ENCODE measurements at places on chromosomes 13 and 19.

GRCh38 chr19:52229524-52229923 lies 39.7 kb downstream of the PPP2R1A start:
- DNase-seq: no peak

GRCh38 chr13:95296326-95296925 lies 4.8 kb downstream of the ABCC4 start:
- no peak for DNase-seq

GRCh38 chr13:46520166-46520565 lies 32.8 kb upstream of the LRCH1 start:
- DNase-seq: no peak

DNA sequence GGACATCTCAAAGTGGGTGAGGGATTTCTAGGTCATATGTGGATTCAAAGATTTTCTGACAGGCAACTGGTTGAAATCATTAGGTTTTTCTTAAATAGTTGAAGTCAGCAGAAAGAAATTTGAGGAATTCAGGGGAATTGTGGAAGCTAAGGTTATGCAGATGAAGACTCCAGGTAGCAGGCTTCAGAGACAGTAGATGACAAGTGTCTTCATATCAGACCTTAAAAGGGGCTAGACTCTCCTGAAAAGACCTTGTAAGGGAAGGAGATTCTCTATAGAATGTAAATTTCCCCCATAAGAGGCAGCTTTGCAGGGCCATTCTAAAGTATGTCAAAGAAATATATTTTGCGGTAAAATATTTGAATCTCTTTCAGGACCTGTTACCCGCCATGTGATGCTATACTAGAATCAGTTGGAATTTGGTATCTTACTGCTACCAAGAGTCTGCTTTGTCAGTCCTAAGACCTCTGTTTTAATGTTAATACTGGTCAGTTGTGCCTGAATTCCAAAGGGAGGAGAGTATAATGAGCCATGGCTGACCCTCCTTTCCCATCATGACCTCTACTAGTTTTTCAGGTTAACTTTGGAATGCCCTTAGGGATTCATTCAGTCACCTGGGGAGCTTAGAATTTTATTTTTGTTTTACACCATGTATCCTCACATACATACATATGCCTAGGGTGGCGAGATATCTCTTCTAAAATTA lies 1115.5 kb upstream of the SLC10A2 start:
- DNase-seq: no peak

DNA sequence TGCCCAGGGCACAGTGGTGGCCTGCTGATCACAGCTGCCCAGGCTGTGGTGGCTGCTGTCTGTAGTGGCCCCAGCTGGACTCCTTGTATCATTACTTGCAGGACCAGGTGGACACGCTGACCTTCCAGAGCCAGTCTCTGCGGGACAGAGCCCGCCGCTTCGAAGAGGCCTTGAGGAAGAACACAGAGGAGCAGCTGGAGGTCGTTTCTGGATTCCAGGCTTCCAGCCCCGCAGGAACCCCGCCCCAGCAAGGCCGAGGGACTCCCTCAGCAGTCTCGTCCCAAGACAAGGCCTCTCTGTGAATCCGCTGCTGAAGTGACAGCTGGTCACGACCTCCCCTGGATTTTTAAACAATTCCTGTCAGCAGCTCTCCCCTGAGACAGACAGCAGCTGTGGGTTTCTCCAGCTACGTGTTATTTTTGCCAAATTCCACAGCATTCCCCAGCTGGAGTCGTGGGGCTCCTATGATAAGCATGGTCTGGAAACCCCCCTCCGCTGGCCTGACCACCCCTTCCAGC lies 98.3 kb downstream of the SLC7A1 start:
- no peak for DNase-seq

DNA sequence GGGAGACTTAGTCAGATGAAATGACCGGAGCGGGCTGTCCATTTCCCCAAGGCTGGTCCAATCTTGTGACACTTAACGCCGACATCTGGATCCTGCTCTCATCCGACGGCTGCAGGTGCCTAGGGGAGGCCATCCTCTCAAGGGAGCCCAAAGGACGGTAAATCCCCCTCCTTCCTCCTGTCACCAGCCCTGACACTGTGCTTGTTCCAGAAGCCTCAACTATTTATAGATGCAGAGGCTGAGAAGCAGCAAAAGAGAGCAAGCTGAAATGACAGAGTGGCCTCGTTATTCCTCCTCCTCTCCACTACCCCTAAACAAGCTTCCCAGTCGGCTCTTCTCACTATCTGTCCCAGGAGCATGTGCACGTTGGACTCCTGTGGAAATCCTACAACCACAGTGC lies 533.7 kb downstream of the LIG4 start:
- DNase-seq: no peak

DNA sequence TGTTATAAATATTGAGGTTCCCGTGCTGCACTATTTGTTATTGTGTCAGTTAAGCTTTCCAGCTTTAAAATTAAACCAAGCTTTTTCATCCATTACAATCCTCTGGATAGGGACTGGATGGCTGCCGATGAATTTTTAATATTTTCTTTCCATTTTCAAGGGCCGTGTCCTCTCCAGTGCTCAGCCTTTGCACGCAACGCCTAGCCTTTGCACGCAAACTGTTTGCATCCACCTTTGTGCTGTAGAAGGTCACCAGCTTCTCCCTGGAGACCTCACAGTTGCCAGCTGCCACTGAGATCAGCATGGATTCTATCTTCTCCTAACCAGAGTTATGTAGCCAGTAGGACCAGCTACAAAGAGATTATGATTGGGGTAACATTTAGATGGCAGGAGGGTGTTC lies 240.5 kb downstream of the SLC7A1 start:
- no peak for DNase-seq
